Activated T-helper 1 cell treated with Interleukin-2 at 50 U/mL for 16 hours (primary cell): ENCODE measurements at places on chromosomes 7 and 10.

GRCh38 chr7:159329818-159330378 lies 185.2 kb upstream of the VIPR2 start:
- no peak for DNase-seq

- DNase-seq = peak; percentile 47
These were observed 425 bp downstream of the CASD1 start for GRCh38 chr7:94509887-94510581.

DNA sequence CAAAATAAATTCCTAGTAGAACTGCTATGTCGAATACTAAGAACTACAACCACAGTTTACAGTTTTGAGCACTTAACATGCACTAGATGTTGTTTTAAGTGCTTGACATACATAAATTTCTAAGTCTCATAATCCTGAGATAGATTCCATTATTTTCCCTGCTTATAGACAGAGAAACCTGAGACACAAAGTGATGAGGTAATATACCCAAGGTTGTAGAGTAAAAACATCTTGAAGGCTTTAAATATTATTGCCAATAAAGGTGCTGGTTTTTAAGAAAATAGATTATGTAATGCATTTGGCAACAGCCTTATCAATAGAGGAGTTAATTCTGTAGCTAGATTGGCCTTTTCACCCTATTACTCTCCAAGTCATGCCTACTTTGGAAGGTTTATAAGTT lies 48.2 kb downstream of the PLEKHA8 start:
- no peak for DNase-seq

GRCh38 chr10:14659626-14660196 lies 115.0 kb downstream of the FAM107B start:
- no peak for DNase-seq

DNA sequence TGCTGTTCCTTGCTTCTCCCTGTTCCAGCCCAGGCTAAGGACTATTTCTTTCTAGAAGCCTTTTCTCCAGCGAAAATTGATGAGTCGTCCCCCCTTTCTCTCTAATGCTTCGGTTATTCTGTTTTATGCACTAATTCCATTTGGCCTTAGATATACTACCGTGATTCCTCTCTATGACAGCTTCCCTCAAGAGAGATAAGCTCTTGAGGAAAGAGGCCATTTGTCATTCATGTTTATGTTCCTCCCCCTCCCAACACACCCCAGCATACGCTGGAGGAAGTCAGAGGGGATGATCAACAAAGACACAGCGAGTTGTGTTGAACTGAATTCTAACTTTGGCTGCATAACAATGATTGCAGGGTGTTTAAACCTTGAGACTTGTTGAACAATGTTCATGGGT lies 198.8 kb downstream of the BMPER start:
- DNase-seq = no peak

DNA sequence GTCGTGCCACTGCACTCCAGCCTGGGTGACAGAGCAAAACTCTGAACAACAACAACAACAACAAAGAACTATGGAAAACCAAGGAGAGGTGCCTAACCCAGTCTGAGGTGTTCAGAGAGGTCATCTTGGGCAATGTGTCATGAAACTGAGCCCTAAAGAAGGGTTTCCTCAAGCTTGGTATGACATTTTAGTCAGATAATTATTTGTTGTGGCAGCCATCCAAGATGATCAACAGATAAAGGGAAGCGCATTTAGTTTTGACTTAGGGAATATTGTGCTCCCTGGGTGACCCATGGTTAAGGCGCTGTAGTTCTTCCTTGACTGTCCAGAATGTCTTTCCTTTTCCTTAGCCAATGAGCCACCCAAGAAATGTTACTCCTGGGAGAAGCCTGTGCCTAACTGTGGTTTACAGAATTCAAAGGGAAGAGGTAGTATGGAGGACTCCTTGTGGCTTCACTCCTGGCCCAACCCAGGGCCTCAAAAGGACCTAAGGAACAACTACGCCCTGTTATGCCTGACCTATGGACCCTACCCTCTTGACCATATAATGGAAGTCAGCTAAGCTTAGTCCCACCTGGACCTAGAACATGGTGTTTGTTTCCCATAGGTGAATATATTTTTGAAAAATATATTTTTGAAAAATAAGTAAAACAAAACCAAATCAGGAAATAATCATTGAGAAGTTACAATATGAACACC lies 42.4 kb downstream of the TPST1 start:
- DNase-seq = no peak

GRCh38 chr7:23410446-23411183 lies 59.7 kb downstream of the IGF2BP3 start:
- DNase-seq = no peak
